ENCODE measurements at places on chromosomes 1 and 21. TPM values are rescaled to one million over a fixed set of nuclear protein-coding genes. Genes with fewer than 3 reads are reported as not detected.

GRCh38 chr1:1937549-1938275, 18.6 kb upstream of the TMEM52 start:
- H3K27me3 ChIP-seq: no peaks in the 10 kb centered on the region
- DNase-seq: peak; percentile 16
- no peak overlapping the region for H3K27ac ChIP-seq
- H3K4me1 ChIP-seq: no peaks in the 10 kb centered on the region
- no peaks in the 10 kb centered on the region for H3K36me3 ChIP-seq

DNA sequence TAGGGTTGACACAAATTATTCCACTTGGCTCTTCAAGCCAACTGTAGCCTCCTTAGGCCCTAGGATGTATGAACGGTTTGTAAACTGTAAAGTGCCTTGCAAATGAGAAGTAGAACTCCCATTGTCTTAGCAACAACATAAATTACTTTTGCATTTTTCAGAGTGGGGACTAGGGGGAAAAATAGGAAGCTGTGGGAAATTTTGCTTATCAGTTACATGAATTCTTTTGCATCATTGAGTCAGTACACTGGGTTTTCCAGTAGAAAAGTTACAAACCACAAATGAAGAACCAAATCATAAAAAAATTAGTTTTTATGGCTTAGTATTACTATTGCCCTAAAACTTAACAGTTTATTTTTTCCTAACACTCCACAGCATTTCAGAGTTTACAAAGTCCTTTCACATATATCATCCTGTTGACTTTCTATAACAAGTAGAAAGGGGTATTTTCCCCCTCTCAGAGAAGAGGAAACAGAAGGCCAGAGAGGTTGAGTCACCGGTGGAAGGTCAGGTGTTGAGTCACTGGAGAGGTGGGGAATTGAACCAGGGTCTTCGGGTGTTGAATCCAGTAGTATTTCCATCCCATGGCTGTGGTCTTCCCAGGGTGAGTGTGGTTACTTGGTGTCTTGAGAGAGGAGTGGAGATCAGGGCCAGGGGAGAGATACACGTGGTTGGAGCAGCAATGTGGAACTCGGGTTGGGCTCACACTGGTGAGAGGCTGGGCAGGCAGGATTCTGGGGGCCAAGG, 71.9 kb upstream of the USP24 start:
- H3K27ac ChIP-seq: no peak overlapping the region
- H3K4me3 ChIP-seq: no peak overlapping the region
- no peaks in the 10 kb centered on the region for H3K36me3 ChIP-seq
- no peak for DNase-seq

GORAB gene
- 18.4 TPM for polyA plus RNA-seq

DNA sequence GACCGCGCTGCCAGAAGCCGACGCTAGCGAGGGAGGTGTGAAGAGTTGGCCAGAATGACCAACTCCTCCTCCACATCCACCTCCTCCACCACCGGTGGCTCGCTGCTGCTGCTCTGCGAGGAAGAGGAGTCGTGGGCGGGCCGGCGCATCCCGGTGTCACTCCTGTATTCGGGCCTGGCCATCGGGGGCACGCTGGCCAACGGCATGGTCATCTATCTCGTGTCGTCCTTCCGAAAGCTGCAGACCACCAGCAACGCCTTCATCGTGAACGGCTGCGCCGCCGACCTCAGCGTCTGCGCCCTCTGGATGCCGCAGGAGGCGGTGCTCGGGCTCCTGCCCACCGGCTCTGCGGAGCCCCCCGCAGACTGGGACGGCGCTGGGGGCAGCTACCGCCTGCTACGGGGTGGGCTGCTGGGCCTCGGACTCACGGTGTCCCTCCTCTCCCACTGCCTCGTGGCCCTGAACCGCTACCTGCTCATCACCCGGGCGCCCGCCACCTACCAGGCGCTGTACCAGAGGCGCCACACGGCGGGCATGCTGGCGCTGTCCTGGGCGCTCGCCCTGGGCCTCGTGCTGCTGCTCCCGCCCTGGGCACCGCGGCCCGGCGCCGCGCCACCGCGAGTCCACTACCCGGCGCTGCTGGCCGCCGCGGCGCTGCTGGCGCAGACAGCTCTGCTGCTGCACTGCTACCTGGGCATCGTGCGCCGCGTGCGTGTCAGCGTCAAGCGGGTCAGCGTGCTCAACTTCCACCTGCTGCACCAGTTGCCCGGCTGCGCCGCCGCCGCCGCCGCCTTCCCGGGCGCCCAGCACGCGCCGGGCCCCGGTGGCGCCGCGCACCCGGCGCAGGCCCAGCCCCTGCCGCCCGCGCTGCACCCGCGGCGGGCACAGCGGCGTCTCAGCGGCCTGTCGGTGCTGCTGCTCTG, 1.2 kb downstream of the GPR88 start:
- peak overlapping the region; percentile 52 for H3K4me3 ChIP-seq
- no peaks in the 10 kb centered on the region for H3K36me3 ChIP-seq
- peak overlapping the region; percentile 69 for H3K27ac ChIP-seq
- peak; percentile 82 for DNase-seq

GRCh38 chr1:152513081-152513480, 1.2 kb upstream of the CRCT1 start:
- no peaks in the 10 kb centered on the region for H3K36me3 ChIP-seq
- H3K27me3 ChIP-seq: peaks cover 62% of the 10 kb centered on the region
- no peak overlapping the region for H3K27ac ChIP-seq
- peaks cover 12% of the 10 kb centered on the region for H3K4me1 ChIP-seq
- H3K4me3 ChIP-seq: no peak overlapping the region

PTGER3 gene
- 0.19 TPM for polyA plus RNA-seq

PTGS2 gene
- polyA plus RNA-seq: 0.42 TPM

TMEM240 gene
- polyA plus RNA-seq: 2.2 TPM

DPT gene
- 7.2 TPM for polyA plus RNA-seq

- no peaks in the 10 kb centered on the region for H3K36me3 ChIP-seq
- H3K27me3 ChIP-seq: no peaks in the 10 kb centered on the region
- no peaks in the 10 kb centered on the region for H3K4me1 ChIP-seq
- no peak overlapping the region for H3K27ac ChIP-seq
- DNase-seq: no peak
These were observed 223.9 kb downstream of the USP25 start for GRCh38 chr21:15953551-15954116.

GRCh38 chr1:188070848-188071247, 1242.1 kb downstream of the PLA2G4A start:
- H3K4me3 ChIP-seq: no peak overlapping the region
- no peaks in the 10 kb centered on the region for H3K27me3 ChIP-seq
- H3K36me3 ChIP-seq: no peaks in the 10 kb centered on the region
- no peak for DNase-seq

NPHS2 gene
- polyA plus RNA-seq: not detected

GRCh38 chr21:42059721-42060120, 11.4 kb upstream of the UMODL1 start:
- no peak overlapping the region for H3K27ac ChIP-seq
- no peak overlapping the region for H3K4me3 ChIP-seq
- H3K36me3 ChIP-seq: no peaks in the 10 kb centered on the region
- peaks cover 46% of the 10 kb centered on the region for H3K4me1 ChIP-seq

GRCh38 chr1:209335178-209335577, 248.3 kb upstream of the CAMK1G start:
- DNase-seq: no peak
- no peaks in the 10 kb centered on the region for H3K36me3 ChIP-seq

GPR25 gene
- polyA plus RNA-seq: 0.09 TPM

GRCh38 chr1:90325168-90325567, 330.3 kb downstream of the ZNF326 start:
- H3K36me3 ChIP-seq: no peaks in the 10 kb centered on the region
- H3K4me3 ChIP-seq: no peak overlapping the region
- no peak overlapping the region for H3K27ac ChIP-seq

LCE6A gene
- not detected for polyA plus RNA-seq

Measured in spleen (tissue), 13 donors.